ENCODE measurements at places on chromosomes 11 and 22.
A peak's percentile ranks its signal among the peaks of the same experiment; 100 is the strongest.

GRCh38 chr11:92225568-92226330, 1.1 kb downstream of the FAT3 start:
- DNase-seq, result no peak

GRCh38 chr11:70167723-70168404, 35.2 kb upstream of the FADD start:
- DNase-seq, result no peak

DNA sequence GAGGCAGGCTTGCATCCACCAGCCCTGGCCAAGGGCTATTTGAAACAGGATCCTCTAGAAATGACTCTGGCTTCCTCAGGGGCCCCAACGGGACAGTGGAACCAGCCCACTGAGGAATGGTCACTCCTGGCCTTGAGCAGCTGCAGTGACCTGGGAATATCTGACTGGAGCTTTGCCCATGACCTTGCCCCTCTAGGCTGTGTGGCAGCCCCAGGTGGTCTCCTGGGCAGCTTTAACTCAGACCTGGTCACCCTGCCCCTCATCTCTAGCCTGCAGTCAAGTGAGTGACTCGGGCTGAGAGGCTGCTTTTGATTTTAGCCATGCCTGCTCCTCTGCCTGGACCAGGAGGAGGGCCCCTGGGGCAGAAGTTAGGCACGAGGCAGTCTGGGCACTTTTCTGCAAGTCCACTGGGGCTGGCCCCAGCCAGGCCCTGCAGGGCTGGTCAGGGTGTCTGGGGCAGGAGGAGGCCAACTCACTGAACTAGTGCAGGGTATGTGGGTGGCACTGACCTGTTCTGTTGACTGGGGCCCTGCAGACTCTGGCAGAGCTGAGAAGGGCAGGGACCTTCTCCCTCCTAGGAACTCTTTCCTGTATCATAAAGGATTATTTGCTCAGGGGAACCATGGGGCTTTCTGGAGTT, 13.3 kb downstream of the IL10RA start:
- no peak for DNase-seq

DNA sequence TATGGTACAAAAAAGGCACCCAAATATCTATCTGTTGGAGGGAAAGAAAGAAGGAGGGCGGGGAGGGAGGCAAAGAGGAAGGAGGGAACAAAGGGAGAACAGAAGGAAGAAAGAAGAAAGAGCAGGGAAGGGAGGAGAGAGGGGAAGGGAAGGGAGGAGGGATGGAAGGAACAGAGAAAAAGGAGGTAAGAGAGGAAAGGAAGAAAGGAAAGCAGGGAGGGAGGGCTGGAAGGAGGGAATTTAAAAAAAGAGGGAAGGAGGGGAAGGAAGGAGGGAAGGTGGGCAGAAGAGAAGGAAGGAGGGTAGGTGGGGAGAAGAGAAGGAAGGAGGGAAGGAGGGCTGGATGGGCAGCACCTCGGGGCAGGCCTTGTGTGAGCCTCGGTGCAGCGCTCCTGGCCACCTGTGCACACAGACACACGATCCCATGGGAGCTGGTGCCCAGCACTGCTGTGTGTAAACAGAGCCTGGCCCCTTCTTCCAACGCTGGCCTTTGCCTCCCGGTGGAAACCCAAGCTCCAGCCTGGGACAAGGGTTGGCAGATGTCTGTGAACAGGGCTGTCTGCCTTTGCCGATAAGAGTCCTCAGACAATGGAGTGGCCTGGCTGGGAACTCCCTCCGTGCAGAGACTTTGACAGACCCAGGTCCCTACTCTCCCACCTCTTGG, 23.2 kb downstream of the SMIM38 start:
- no peak for DNase-seq

DNA sequence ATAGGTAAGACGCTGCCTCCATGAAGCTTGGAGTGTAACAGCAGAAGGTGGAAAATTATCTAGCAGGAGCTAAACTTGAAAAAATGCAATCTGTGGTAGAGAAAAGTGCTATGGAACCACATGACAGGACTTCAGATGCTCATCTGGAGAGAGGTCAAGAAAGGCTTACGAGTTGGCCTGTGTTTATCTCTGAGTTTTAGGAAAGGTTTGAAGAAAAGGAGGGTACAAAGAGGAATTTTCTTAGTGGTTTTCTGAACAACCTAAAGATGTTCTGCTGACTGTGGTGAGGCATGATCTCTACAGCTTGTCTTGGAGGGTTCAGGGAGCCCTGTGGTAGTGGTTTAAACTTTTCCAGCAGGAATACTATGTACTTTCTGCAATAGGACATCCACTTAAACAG, 8.2 kb downstream of the FJX1 start:
- no peak for DNase-seq

DNA sequence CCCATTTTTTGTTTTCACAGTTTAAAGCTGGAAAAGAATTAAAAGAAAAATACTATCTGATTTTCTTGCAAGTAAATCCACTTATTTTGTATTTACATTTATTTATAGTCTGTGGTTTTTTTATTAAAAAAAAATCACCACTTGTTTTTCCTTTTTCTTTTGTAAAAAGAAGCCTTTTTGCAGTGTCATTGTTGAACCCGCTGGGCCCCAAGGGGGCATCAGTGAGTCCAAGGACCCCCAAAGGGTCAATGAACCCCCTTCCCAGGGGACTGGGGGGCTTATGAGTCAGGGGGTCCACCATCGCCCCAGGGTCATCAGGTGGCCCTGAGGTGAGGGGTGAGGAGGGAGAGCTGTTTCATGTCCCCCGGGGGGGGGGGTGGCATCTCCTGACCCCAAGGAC, 34.0 kb upstream of the EIF3D start:
- DNase-seq, result no peak

DNA sequence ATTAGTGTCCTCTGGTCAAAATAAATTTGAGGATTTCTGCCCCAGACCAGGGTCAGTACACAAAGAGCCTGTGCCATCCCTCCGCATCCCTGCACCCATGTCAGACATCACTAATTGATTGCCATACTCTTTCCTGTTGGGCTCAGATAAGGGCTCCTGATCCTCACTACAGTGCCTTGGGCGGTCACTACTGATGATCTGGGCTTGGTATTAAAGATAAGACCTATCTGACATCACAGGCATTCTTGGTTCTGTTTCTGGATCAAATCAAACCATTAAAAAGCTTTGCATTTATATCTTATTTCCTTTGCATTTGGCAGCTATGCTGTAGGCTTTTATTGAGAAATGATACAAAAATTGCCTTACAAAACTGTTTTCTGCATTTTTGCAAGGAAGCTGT, 103.5 kb upstream of the TENM4 start:
- no peak for DNase-seq

GRCh38 chr22:47547239-47547661, 784.8 kb downstream of the TBC1D22A start:
- no peak for DNase-seq

DNA sequence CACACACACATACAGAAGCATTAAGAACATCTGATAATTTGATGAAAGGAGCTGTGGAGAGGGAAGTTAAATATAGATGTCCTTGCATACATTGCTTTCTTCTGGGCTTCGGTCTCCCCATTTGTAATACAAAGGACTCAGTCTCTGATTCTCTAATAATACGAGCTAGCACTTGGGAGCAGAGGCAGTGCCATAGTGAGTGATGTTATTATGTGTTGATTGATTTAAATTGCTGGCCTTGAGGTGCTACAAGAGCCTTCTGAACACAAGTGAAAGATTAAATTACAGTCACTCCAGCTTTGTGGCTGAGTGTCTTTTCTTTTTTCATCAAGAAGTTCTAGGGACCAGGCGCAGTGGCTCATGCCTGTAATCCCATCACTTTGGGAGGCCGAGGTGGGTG, 61.5 kb upstream of the HMGXB4 start:
- no peak for DNase-seq

GRCh38 chr22:39352306-39352891, 2.6 kb downstream of the SYNGR1 start:
- DNase-seq, result no peak

DNA sequence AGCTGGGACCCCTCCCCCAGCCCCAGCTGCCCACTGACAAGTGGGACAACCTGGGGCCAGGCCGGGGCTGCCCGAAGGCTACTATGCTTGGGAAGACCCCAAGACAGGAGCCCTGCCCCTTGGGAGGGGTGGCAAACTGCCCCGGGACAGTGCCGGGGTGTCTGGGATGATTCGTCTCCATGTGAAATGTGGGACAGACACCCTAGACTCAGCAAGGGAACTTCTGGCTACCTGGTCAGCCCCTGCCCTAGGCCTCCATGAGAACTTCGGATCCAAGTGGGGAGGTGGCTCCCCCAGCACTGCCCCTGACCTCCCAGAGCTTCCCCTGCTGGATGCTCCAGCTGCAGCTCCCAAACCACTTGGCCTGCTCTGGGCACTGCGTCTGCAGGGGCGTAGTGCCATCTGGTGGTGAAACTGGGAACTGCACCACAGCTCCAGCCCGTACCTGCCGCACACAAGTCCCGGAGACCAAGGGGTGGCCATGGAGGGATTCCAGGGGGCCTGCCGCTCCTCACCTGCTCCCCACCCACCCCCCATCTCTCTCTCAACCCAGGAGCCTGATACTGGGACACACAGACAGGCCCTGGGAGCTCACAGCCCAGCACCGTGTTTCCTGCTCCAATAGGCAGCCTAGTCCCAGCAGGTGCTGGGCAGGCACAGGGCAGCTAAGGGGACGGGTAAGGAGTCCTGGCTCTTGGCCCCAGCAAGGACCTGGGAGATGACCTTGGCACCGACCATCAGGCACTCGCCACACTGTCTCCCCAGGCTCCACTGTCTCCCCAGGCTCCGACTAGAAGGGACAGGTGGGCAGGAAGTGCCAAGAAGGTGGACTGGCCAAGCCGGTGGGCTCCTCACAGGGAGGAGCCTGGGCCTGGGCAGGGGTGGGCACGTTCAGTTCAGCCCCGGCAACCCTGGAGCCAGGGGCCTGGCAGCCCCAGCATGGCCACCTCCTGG, 194.1 kb downstream of the IGLL1 start:
- peak; percentile 62 for DNase-seq

DNA sequence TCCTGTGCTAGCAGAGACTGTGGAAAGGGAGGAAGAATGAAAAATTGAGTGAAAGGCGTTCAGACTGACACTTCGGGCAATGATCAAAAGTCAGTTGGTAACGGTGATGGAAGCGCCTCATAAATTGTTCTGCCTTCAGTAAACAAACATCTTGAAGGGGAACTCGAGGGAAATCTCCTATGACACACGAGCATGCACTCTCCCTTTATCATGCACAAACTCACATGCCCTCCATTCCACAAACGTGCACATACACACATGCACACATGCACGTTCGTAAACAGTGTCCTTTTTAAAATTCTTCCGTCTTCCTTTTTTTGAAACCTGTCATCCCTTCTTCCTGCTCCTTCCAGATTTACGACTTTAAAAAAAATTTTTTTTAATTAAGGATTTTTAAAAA, 77.8 kb upstream of the TMEM45B start:
- DNase-seq, result no peak

DNA sequence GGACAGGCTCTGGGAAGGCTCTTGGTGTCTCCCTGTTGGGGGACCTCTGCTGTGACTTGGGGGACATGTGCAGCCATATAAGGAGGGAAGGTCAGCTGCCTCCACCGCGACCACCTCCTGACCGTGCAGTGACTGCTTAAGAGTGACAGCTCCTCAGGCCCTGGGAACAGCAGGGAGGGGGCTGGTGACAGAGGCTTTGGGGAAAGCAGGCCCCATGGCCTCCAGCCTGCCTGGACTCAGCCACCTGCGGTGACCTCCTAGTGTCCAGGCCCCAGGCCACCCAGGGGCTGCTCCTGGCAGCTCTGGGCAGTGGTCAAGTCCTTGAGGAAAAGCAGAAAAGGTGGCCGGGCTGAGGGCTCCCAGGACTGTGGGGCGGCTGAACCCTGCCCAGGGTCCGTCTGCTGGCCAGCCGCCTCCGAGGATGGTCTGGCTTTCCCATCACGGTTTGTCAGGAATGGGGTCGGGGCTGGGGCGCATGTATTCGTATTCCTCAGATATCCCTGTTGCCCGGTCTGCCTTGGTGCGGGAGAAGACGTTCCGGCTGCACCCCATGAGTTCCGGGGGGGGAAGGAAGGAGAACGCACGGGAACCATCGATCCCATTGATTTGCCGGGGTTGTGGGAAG, 96.8 kb downstream of the WNT7B start:
- DNase-seq, result no peak

DNA sequence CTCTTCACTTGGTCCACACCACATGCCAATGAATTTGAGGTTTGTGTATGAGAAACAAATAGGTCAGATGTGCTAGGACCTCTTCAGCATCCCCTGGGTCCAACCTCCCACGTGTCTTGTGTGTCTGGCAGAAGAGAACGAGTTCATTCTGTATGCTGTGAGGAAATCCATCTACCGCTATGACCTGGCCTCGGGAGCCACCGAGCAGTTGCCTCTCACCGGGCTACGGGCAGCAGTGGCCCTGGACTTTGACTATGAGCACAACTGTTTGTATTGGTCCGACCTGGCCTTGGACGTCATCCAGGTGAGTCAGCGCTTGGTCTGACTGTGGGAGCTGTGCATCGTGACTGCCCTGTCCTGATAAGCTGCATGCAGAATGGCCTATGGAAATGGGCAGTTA, 101.0 kb upstream of the SORL1-AS1 start:
- DNase-seq, result no peak

DNA sequence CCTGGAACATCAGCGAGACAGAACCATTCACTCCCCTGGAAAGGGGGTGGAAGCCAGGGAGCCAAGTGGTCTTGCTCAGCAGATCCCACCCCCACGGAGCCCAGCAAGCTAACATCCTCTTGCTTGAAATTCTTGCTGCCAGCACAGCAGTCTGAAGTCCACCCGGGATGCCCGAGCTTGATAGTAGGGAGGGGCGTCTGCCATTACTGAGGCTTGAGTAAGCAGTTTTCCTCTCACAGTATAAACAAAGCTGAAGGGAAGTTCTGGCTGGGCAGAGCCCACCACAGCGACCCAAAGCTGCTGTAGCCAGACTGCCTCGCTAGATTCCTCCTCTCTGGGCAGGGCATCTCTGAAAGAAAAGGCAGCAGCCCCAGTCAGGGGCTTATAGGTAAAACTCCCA, 764.8 kb upstream of the LUZP2 start:
- DNase-seq, result no peak

DNA sequence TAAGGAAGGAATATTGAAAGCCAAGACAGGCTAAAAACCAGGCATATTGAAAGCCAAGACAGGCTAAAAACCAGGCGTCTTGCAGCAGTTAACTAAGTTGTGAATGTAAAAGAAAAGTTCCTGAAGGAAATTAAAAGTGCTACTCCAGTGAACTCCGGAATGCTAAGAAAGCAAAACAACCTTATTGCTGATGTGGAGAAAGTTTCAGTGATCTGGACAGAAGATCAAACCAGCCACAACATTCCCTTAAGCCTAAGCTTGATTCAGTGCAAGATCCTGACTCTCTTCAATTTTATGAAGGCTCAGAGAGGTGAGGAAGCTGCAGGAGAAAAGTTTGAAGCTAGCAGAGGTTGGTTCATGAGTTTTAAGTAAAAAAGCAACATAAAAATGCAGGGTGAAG, 51.4 kb downstream of the PACS1 start:
- no peak for DNase-seq

- no peak for DNase-seq
These were observed 102.5 kb downstream of the KCNA4 start for GRCh38 chr11:29914203-29914930.

GRCh38 chr11:122690384-122690783, 34.9 kb downstream of the UBASH3B start:
- no peak for DNase-seq

- no peak for DNase-seq
These were observed 35.4 kb upstream of the NFRKB start for GRCh38 chr11:129930743-129931142.

Data from stimulated activated CD4-positive, alpha-beta T cell treated with anti-CD3 and anti-CD28 coated beads, Interleukin-4, amount 100 ng/mL, for 4 hours (primary cell).